ENCODE measurements at places on chromosomes 3 and 15. TPM values are rescaled to one million over a fixed set of nuclear protein-coding genes. Genes with fewer than 3 reads are reported as not detected.
A peak's percentile ranks its signal among the peaks of the same experiment; 100 is the strongest.

Gene CGNL1
- total RNA-seq = 17.3 TPM

GRCh38 chr3:49022688-49023171 lies 809 bp downstream of the NDUFAF3 start:
- peak; percentile 65 for DNase-seq

GRCh38 chr15:84816694-84817465 lies at the start of gene ALPK3:
TSS of gene ALPK3 (plus strand) at chr15:84817356. CDS start at chr15:84817453, 97 bp downstream.
- no peak for DNase-seq

DNA sequence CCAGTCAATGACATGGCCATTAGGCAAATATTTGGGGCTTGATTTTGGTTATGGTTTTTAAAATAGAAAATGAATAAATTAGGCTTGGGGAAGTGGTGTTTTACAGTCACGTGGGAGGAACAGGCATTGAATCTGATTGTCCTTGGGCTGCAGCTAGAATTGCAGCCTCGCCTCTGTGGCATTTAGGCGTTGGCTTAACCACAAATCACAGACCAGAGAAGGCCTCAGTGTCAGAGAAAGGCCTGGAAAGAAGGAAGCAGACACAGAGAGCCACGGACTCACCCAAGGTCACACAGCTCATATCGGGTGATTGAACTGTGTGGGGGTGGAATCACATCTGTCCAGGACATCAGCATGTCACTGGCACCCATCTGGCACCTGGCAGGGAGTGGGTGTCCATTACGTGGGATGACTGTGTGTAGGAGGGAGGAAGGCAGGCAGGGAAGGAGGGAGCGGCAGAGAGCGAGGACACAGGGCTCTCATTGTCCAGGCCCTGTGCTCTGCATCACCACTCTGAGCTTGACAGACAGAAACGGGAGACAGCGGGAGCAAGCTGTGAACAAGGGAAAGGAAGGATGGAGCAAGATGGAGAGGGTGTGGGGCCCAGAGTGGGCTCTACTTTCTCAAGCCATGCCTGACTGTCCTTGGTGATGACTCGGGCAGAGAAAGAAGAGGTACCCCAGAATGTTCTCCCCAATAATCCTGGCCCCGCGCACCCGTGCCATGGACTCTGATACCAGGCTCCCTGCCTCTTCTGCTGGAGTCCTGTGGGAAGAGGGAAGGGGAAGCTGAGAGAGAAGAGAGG lies 186.4 kb downstream of the FAM43A start:
- DNase-seq = no peak

DNA sequence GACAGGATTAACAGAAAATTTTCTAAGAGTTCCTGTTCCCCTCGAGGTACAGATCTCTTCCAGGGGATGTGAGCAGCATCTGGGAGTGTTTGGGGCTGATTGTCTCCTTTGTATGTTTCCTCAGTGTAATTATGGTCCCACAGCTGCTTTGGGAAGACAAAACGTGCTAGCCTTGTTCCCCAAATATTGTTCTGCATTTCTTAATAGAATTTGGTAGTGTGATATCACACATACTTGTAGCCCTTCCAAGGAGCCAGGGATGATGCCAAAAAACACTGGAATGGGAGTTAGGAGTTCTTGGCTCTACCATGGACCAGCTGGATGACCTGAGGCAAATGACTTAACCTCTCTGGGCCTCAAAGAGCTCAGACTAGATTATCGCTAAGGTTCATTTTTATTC lies 19.0 kb upstream of the AGBL1 start:
- DNase-seq = no peak
